ENCODE measurements at places on chromosomes 6 and 20.
A peak's percentile ranks its signal among the peaks of the same experiment; 100 is the strongest.

- no peak for DNase-seq
Measured at GRCh38 chr6:19332806-19333460, 504.2 kb upstream of the ID4 start.

- peak; percentile 76 for DNase-seq
Measured at GRCh38 chr20:24948939-24949679, at the start of gene CST7. Gene CST7 (plus strand): TSS chr20:24949269. CDS start chr20:24949506, 237 bp downstream.

DNA sequence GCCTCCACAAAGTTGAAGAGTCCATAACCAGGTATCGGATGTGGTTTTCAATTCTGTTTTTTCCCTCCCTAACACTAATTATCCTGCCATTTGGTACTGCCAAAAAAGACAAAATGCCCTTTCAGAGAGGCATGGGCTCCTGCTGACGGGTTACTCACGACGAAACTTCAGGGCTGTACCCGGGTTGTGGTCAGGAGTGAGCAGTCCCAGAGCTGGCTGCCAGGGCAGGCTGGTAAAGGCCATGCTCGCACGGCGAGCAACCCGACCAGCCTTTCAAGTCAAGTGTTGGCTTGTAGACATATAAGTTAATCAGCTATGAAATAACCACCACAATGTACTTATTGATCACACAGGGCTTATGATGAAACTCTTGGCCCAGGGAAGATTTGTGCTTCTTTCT is 152.5 kb downstream of the FOXC1 start:
- no peak for DNase-seq

DNA sequence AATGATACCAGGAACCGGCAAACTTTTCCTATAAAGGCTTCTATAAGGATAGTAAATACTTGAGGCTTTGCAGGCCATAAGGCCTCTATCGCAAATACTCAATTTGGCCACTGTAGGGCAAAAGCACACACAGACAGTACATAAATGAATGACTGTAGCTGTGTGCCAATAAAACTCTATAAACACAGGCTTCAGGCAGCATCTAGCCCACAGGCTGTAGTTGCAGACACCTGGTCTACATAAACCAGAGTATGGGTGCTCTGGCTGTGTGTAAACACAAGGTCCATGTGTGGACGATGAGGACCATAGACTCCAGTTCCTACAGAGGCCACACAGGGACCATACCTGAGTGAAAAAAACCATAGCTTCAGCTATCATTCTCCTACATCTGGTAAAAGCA is 52.2 kb downstream of the ZMYND8 start:
- DNase-seq: no peak

DNA sequence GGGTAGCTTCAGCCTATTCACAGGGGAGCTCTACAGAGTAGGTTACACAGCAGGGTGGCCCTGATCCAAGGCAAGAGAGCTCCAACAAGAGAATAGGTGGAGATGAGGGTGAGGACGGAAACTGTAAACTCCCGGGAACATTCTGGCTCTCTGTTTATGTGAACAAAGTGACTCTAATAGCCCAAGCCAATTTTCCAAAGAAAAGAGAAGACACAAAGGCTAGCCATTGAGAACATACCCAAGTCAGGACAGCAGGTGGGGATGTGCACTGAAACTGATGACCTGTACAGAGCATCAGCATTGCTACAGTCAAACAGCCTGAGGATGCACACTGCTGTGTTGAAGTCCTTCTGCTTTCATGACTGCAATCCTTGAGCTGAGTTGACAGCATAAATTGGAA is 136.0 kb upstream of the TOP1 start:
- no peak for DNase-seq
